ENCODE measurements at places on chromosomes 16 and 17.

- DNase-seq, result no peak
Measured at GRCh38 chr17:72158895-72159885, 38.4 kb downstream of the SOX9 start.

GRCh38 chr17:83136931-83137330 is 57.5 kb downstream of the METRNL start:
- no peak for DNase-seq

DNA sequence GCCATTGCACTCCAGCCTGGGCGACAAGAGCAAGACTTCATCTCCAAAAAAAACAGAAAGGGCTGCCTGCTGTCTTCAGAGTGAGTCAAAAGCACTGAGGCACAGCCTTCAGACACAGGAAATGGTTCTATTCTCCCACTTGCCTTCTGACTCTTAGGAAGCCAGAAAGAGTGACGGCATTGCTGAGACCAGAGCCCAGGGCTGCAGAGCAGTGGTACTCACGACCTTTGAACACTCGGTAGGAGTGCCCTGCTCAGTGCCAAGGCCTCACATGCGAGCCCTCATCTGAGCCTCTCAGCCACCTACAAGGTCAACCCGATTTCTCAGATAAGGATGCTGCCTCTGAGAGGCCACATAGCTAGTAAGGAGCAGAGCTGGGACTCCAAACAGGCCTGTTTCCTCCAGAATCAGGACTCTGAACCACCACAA is 3.5 kb upstream of the ITGAE start:
- DNase-seq, result no peak

- DNase-seq, result no peak
Measured at GRCh38 chr17:57313097-57313835, 56.9 kb downstream of the MSI2 start.

GRCh38 chr17:52160136-52160567 is 1.6 kb upstream of the CA10 start:
- DNase-seq, result no peak

DNA sequence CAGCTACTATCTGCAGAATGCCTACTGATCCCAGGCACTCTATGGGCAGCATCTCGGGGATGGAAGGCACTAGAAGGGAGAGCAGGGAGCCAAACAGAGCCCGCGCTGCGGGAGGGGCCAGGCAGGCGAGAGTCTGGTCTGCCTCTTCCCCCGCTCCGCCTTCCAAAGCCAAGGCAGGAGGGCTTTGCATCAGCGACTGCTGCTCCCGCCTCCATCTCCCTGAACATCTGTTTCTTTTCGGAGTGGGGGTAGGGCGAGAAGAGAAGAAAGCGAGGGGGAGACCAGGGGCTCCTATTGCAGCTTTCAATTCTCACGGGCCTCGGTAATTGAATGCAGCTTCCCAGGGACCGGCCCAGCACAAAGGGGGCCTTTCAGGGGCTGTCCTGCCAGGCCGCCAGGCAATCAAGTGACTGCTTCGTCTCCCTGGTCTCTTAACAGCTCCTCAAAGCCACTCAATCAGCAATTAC is 31.4 kb upstream of the CDC42EP4 start:
- peak; percentile 88 for DNase-seq

GRCh38 chr16:52555572-52555971 is 8.6 kb upstream of the TOX3 start:
- no peak for DNase-seq

DNA sequence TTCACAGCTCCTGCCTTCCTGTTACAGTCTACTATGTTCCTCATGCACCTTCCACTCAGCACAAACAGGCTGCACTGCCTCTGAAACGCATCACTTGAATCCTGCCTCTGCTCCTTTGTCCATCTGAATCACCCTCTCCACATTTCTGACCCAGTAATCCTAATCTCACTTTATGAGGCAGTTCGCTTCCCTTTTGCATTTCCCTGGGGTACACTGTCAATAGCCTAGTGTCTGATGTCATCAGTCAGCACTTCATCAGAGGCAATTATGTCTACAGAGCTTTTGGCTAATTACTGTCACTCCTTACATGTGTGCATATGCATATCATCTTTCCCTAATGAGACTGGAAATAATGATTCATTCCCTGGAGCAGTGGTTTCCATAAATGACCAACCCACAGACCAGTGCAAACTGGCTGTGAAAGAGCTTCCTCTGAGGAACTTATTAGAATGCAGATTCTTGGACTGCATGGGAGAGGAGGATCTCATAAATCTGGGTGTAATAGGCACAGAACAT is 23.6 kb downstream of the CA4 start:
- DNase-seq, result no peak

- DNase-seq, result peak; percentile 82
Measured at GRCh38 chr17:76623271-76624146, 20.0 kb downstream of the ST6GALNAC1 start.

GRCh38 chr16:50103764-50104163 is 38.0 kb downstream of the HEATR3 start:
- no peak for DNase-seq

DNA sequence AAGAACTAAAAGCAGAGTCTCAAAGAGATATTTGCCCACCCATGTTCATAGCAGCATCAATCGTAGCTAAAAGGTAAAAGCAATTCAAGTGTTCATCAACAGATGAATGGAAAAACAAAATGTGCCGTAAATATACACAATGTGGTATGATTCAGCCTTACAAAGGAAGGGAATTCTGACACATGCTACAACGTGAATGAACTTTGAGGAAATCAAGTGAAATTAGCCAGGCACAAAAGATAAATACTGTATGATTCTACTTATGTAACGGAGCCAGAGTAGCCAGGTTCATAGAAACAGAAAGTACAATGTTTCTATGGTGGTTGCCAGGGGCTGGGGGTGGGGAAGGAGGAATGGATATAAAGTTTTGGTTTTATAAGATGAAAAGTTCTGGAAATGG is 57.8 kb upstream of the IL34 start:
- DNase-seq, result no peak

- DNase-seq, result no peak
Measured at GRCh38 chr17:78390241-78391050, 12.0 kb downstream of the PGS1 start.

- DNase-seq, result peak; percentile 79
Measured at GRCh38 chr17:44607836-44608690, 48.2 kb upstream of the MEIOC start.

GRCh38 chr17:42097691-42098631 is at the start of gene ZNF385C:
TSS of gene ZNF385C (minus strand) at chr17:42098473. CDS start at chr17:42063056, 35,417 bp downstream.
- DNase-seq, result no peak

- DNase-seq, result no peak
Measured at GRCh38 chr16:17027488-17028129, 443.2 kb downstream of the XYLT1 start.

GRCh38 chr16:9148374-9149015 is 57.1 kb downstream of the HAPSTR1 start:
- no peak for DNase-seq

GRCh38 chr16:22193063-22193411 is 13.0 kb upstream of the EEF2K start:
- DNase-seq, result no peak

- DNase-seq, result no peak
Measured at GRCh38 chr17:77405867-77406732, 265.3 kb downstream of the SEC14L1 start.

GRCh38 chr16:25855063-25855462 is 163.3 kb downstream of the HS3ST4 start:
- DNase-seq, result no peak

DNA sequence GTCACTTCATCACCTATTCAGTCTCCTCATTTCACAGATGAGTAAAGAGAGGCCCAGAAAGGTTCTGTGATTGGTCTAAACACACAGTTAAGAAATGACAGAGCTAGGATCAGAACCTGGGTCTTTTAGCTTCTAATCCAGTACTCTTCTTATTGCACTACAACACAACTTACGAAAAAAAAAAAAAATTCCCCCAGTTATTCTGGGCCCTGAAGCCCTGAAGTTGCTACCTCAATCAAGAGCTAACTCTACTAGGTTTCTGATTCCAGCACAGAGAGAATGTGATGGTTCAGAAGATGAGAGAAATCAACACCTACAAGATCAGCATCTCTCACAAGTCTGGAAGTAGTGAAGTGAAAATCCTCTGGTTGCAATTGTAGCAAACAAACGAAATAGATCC is 37.3 kb downstream of the GRB7 start:
- DNase-seq, result no peak

DNA sequence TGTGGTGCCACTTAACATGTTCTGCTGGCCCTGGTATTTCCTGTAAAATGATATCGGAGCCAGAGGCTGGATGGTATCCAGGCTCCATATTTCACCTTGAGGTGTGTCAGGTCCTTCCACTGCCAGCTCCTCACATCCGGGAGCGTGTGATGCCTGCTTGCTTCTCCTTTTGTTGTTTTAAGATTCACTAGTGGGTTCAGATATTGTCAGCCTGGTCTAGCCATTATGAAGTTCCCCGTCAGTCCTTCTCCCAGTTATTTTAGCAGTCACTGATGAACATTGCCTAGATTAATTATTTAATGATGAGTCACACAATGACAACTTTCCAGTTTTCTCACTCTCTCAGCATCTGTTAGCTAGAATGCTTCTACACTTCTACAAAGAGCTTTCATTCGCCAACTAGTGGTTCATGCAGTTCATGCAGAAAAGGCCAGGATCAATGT is 11.3 kb downstream of the DNAAF1 start:
- no peak for DNase-seq

- peak; percentile 93 for DNase-seq
Measured at GRCh38 chr17:41812381-41813151, at the start of gene FKBP10. TSS of gene FKBP10 (plus strand) at chr17:41813004. CDS start at chr17:41813035, 31 bp downstream.
